Activated CD4-positive, CD25-positive, alpha-beta regulatory T cell (primary cell): ENCODE measurements at places on chromosomes 5 and 9.

DNA sequence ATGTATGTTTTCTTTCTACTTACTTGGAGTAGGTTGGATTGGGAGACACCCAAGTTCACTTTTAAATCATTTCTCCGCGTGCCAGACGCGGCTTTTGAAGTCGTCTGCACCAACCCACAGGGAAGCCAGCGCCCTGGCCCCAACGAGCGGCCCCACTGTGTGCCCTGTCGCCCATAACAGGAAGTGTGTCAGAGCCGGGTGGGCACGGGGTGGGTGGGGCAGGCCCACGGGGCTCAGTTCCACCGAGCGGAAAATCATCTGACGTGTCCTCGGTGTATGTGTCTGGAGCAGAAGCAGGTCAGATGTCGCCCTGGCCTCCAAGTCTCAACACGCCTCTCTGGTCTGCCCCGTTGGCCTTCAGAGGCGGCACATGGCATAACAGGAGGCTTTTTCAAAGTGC lies 22.7 kb upstream of the SMIM23 start:
- no peak for DNase-seq

- no peak for DNase-seq
Observed at GRCh38 chr9:117413346-117414219, 1.3 kb downstream of the ASTN2 start.

- no peak for DNase-seq
Observed at GRCh38 chr9:37972351-37972848, 68.5 kb upstream of the SLC25A51 start.

DNA sequence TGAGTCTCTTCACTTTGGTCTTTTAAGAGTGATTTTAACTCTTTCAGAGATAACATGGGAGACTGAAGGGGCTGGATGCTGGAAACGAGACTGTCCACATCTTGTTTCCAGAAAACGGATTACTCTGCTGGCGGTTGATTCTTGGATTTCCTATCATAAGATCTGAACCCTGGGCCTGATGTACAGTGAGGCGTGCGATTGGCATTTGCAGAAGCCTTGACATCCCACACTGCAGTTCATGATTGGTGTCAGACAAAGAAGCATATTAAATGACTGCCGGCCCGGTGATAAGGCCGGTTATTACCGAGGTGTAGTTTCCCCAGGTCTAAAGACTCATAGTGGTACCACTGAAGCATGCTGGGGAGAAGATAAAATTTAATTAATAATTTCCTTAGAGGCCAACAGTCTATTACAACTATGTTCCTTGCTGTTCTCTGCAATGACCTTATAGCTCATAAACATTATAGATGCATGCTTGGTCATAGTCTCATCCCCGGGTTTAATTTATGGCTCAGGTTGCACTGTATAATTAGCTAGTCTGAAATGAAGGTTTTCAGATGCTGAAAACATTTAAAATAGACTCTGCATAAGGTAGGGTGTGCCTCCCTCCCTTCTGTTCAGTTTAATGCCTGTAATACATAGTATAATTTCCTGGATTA lies 99.2 kb downstream of the PPP2R2B start:
- DNase-seq: no peak

DNA sequence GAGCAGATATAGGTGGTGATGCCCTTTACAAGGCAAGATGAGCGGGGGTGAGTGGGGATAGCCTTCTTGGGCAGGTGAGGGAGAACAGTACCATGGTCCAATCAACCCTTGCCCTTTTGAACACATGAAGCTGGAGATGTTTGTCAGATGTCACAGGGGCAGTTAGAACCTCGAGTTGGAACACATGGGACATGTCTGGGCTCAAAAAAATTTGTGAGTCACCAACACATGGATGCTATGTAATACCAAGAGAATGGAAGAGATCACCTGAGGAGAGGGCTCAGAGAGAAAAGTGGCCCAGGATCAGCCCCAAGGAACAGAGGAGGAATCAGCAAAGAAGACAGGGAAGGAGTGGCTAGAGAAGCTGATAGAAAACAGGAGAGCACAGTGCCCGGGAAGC lies 4.7 kb downstream of the PHYKPL start:
- no peak for DNase-seq

GRCh38 chr5:431711-432050 lies 11.3 kb upstream of the EXOC3 start:
- DNase-seq: no peak

- DNase-seq: no peak
Observed at GRCh38 chr5:107301999-107302398, 368.7 kb downstream of the EFNA5 start.

- no peak for DNase-seq
Observed at GRCh38 chr5:53035868-53036381, 46.8 kb downstream of the ITGA2 start.

DNA sequence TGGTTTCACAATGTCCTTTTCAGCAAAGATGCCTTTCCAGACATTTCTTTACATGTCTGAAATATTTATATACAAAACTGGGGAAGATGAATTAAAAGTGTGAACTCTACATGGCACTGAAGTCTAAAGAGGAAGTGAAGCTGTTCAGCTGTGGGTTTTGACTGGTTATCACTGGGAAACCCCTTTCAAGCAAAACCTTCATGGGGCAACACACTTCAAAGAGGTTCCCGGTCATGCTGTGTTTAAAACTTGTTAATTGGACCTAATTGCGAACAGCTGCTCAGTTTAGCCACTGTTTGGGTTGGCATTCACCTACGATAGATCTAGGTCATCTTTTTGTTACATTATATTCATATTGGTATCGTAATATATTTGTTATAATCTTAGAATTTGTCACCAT lies 20.0 kb upstream of the GDNF start:
- no peak for DNase-seq

- no peak for DNase-seq
Observed at GRCh38 chr5:97847920-97848631, 665.0 kb upstream of the RIOK2 start.

GRCh38 chr9:130191749-130192120 lies 19.5 kb downstream of the NCS1 start:
- DNase-seq: no peak

GRCh38 chr5:407801-408268 lies 35.1 kb upstream of the EXOC3 start:
- DNase-seq: no peak

- no peak for DNase-seq
Observed at GRCh38 chr9:24090566-24090965, 264.5 kb upstream of the ELAVL2 start.
